ENCODE measurements at places on chromosomes 11 and 22.

DNA sequence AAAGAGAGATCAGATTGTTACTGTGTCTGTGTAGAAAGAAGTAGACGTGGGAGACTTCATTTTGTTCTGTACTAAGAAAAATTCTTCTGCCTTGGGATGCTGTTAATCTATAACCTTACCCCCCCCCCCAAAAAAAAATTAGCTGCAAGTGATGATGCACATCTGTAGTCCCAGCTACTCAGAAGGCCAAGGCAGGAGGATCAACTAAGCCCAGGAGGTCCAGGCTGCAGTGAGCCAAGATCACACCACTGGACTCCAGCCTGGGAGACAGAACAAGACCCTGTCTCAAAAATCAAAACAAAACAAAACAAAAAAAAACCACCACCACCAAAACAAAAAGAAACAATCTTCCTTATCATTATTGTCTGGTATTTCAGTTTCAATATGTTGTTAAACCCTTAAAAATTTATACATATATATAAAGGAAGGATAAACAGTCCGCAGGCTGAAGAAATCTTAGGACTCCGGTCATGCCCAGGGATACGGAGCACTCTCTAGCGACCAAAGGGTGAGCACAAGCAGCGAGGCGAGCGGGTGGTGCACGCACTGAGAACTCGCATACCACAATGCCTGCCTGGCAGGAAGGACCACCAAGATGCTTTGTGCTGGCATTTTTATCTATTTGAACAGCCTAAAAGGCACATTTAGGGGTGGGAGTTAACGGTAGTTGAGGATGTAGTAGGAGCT lies 6.4 kb downstream of the POLDIP3 start:
- no peak for DNase-seq

DNA sequence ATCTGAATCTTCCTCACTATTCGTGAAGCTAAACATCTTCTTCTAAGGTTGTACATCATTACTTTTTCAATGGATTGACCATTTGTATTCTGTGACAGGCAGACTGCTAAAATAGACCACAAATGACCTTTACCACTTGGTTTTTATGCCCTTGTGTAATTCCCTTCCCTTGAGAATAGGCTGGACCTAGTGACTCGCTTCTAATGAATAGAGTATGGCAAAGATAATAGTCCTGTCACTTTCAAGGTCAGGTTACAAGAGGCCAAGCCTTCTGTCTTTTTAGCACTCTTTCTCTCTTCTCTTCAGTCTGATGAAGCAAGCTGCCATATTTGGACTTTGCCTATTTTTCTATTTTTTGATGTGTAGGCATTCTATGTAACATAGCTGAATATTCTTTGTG lies 492.9 kb downstream of the SOX6 start:
- DNase-seq, result no peak

DNA sequence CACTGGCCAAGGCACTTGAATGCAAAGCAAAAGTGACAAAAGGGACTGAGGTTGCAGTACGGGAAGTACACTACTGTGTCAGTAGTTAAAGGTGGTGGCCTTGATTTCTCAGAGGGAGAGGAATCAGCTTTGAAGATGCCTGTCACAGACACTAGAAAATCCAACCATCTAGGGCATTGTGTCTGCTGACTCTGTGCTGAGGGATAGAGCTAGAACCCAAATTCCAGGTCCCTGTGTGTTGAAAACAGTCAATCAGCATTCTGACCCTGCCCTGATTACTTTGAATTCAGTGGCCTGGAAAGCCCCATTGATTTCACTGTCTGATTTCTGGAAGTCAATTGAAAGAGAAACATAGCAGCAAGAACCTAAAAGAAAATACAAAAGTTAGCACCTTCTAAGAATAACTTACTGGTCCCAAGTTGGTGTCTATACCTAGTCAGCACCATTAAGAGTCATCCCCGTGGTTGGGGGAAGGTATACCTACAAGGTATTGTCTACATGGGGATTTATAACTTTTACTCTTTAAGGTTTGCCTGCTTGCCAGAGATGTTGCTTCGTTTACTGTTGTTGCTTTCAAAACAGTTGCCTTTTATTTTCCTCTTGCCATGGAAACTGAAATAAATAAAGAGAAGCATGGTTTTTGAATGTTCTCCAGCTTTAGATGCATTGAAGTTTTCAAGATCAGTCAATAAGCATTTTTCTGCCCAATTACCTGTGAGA lies 97.3 kb downstream of the PDHX start:
- DNase-seq, result peak; percentile 85

DNA sequence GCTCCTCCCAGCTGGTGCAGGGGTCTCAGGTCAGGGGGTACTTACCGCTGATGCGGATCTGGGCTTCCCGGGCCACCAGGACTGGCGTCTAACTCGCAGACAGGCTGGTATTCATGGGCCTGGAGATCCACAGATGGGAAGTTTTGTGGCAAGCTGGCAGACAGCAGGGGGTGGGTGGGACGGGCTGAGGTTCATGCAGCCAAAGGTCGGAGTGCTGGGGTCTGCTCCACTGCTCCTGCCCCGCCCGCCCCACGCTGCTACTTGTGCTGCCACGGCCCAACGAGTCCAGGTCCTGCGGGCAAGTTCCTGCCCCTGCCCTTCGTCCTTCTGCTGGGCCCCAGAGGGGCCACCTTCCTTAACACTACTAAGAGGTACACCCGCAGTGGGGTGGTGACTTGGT lies 3.1 kb downstream of the ACY3 start:
- DNase-seq, result no peak

- no peak for DNase-seq
Observed at GRCh38 chr11:28383456-28383855, 275.3 kb downstream of the METTL15 start.

DNA sequence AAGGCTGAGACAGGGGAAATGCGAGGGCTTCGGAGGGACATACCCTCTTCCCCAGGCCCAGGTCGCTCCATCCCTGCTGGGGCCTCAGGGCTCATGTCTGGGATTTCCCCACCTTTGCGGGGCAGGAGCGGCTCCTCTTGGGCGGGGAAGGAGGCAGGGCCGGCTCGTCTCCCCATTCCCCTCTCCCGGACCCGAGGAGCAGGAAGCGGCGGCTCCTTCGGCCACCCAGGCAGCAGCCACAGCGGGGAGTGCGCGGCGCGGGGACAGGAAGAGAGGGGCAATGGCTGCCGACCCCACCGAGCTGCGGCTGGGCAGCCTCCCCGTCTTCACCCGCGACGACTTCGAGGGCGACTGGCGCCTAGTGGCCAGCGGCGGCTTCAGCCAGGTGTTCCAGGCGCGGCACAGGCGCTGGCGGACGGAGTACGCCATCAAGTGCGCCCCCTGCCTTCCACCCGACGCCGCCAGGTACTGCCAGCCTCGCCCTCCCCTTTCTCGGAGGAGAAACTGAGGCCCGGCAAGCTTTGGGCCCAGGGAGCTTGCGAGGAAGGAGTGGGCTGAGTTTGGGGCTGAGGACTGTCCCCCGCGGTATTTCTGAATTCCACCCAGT lies at the start of gene ANKK1:
TSS of gene ANKK1 (plus strand) at position 175 of the 607 bp plus-strand sequence. CDS start at position 281, 106 bp downstream.
- DNase-seq, result no peak

DNA sequence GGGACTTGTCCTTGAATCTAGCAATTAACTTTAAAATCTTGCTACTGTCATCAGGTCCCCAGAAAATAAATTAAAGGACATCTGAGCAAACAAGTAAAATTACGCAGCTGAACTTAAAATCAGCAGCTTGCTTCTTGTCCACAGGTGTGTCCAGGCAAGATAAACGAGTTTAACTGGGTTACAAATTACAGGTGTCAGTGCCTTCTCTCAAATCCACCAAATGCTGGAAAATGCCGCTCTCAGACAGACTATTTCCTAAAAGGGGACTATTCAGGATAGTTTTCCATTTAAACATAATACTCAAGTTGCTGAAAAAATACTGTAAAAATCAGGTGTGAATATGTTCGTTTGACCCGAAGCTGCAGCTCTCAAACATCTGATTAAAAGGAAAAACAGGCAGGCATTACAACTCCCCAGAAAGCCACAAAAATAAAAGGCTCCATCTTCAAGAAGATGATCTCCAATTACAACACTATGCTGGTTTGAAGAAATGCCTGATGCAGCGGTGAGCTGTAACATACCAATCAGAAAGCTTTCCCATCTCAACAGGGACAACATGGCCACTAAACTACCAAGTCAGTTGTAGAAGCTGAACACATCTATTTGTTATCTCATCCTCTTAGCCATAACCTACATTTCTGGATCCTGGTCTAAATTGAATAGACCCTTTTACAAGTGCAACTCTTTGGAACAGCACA lies 82.1 kb downstream of the CADM1 start:
- no peak for DNase-seq

DNA sequence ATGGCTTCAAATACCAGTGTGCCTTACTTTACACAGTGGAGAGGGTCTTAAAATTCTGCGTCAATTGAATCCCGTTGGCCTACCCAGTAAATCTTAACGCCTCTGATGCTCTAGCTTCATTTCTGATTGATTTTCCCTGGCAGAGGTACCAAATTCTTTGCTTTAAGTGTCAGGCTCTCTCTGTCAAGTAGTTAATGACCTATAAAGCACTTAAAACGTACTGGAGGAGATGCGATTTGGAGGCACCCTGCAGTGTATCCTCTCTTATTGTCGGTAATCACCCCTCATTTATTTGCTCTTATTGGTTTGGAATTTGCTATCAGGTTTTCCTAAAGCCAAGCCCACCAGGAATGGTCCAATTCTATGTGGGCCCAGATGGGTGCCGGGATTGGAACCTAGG lies 59.2 kb downstream of the NFAM1 start:
- no peak for DNase-seq

GRCh38 chr11:61828629-61829407 lies 718 bp downstream of the FADS2 start:
- DNase-seq, result peak; percentile 90

DNA sequence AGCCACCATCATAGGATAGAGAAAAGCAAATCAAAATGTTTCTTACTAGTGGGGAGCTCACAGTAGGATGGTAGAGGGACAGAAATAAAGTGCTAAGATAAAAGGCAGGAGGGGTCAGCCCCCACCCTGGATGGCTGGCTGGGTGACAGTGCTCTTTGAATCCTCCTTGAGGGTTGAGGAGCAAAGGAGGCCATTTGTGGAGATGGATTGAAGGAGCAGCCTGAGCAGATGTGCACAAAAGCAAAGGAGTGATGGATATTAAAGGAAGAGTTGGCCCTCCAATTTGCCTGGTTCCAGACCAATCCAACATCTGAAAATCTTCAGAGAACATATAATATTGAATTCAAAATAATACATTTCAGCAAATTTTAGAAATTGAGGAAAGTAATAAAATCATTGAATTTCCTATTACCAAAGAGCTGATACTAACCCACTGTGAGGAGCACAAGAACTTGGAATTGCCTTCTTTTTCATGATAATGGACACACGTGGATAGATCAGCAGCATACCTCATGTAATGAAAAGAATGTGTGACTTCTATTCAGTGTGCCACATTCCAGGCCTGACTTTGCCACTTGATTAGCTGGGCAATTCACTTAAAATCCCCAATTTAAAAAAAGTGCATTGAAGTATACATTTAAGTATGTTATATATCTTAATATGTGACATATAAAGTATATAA lies 287.0 kb downstream of the FAT3 start:
- DNase-seq, result no peak

- DNase-seq, result peak; percentile 63
Observed at GRCh38 chr11:117997823-117998579, 11.8 kb downstream of the IL10RA start.

DNA sequence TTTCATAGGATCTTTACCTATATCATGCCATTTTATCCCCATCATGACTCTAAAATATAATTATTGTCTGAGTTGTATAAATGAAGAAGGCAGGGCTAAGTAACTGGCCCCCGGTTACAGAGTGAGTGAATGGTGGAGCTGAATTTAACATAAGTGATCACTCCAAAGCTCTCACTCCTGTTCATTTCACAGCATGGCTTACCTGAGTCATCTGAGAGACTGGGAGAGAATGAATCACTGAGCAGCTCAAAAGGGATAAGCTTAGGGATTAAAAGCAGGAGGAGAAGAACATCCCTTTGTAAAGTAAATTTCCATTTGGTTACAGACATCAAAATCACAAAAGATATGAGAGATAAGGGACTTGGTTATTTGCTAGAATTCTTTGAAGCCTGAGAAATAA lies 294.0 kb upstream of the CTSC start:
- no peak for DNase-seq

DNA sequence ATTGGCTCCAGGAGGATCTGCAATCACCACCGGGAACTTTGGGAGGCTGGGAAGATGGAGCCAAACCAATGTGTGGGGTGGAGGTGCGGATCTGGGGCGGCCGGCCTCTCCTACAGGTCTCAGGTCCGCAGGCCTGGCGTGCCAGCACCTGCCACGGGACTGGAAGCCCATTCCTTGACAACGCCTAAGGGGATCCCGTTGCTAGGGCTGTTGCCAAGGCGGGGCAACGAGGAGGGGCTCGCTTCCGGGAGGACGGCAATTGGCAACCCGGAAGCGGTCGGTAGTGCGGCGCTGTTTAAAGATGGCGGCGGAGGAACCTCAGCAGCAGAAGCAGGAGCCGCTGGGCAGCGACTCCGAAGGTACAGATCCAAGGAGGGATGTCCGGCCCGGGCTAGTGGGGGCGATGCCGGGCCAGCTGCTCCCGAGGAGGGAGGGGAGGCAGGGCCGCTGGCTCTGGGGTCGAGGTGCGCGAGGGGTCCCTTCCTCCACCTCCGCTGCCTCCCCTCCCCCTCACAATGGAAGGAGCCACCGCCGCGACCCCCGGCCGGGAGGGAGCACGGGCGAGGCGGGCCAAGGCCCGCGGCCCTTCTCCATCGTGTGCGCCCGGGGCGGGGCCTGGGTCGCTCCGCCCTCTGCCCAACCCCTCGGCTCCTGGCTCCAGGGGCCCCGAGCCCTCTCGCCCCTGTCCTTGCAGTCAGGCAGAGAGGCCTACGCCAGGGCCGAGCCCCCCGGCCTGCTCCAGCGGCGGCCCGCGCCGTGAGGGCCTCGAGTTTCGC lies at the start of gene OTUB1:
TSS of gene OTUB1 (plus strand) at position 283 of the 776 bp plus-strand sequence. CDS start at position 302, 19 bp downstream.
- DNase-seq, result peak; percentile 97

DNA sequence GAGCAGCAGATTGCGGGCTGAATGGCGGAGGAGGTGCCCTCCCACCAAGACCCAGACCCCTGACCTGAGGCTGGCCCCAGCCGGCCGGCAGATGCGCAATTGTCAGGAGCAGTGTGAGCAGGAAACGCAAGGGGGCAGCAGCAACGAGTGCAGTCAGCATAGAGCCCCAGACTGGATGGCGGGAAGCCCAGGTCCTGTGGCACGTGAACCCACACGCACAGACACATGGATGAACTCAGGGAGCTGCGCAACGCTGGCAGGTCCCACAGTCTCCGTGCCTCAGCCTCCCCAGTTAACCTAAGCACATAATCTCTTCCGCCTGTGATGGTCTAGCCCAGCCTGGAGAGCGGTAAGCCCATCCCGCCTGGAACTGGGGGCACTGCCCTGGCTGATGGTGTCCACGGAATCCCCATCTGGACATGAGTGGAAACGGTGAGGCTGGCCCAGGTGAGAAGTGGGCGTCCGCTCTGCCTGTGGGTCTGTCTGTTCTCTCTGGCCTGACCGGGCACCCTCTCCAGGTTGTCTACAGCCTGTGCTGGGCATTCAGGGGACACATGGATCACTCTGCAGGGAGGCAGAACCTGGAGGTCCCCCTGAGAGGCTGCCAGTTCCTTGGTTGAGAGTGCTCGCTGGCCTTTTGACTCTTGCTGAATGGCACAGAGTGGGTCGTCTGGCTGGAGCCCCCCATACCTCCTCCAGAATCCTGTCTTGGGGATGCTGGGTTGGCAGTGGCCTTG lies 626 bp upstream of the TBX10 start:
- DNase-seq, result peak; percentile 87

- DNase-seq, result no peak
Observed at GRCh38 chr11:62139526-62140303, 15.9 kb downstream of the INCENP start.

GRCh38 chr11:66956689-66957290 lies 1.4 kb downstream of the PC start:
- peak; percentile 63 for DNase-seq

Measured in activated CD4-positive, alpha-beta T cell treated with anti-CD3 and anti-CD28 coated beads, Interleukin-2, amount 10 ng/mL, durations not matched to agents 24 days and 14 days (primary cell).